ENCODE measurements at places on chromosomes 2 and 18. TPM values are rescaled to one million over a fixed set of nuclear protein-coding genes. Genes with fewer than 3 reads are reported as not detected.

ASB18 gene
- not detected for polyA plus RNA-seq

GRCh38 chr2:172374318-172375240 lies 52.8 kb upstream of the ITGA6 start:
- DNase-seq = no peak

DNA sequence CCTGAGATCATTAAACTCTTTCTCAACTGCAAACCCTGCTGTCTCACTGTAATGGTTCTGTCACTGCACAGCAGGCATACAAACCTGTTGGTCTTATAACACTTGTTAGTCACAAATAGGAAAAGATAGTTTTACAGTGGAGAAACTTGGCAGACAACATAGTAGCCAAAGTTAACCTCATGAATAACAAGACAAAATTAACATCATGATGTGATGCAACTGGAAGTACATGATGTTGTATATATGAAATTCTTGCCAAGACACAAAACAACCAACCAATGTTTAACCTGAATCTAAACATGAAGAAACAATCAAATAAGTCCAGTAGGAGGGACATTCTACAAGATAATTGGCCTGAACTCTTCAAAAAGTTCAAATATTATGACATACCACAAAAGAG lies 189.3 kb downstream of the RNF152 start:
- no peak for DNase-seq

DNA sequence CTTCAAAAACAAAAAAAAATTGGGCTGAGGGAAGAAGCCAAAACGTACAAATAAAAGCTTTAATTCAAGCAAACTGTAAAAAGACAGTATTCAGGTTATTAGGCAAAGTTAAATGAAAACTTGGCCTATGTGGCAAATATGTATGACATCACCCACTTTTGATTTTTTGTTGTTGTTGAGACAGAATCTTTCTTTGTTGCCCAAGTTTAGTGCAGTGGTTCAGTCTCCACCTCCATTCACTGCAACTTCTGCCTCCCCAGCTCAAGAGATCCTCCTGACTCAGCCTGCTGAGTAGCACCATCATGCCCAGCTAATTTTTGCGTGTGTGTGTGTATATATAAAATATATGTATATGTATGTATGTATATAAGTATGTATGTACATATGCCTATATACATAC lies 440.4 kb upstream of the NRXN1 start:
- no peak for DNase-seq

GRCh38 chr2:224520064-224520463 lies 65.1 kb downstream of the CUL3 start:
- DNase-seq = no peak

GRCh38 chr2:160667811-160668210 lies 174.2 kb upstream of the RBMS1 start:
- no peak for DNase-seq

GRCh38 chr18:37403100-37403781 lies 162.4 kb downstream of the CELF4 start:
- DNase-seq = no peak

GRCh38 chr18:34222307-34223163 lies 2.2 kb downstream of the NOL4 start:
- no peak for DNase-seq

DNA sequence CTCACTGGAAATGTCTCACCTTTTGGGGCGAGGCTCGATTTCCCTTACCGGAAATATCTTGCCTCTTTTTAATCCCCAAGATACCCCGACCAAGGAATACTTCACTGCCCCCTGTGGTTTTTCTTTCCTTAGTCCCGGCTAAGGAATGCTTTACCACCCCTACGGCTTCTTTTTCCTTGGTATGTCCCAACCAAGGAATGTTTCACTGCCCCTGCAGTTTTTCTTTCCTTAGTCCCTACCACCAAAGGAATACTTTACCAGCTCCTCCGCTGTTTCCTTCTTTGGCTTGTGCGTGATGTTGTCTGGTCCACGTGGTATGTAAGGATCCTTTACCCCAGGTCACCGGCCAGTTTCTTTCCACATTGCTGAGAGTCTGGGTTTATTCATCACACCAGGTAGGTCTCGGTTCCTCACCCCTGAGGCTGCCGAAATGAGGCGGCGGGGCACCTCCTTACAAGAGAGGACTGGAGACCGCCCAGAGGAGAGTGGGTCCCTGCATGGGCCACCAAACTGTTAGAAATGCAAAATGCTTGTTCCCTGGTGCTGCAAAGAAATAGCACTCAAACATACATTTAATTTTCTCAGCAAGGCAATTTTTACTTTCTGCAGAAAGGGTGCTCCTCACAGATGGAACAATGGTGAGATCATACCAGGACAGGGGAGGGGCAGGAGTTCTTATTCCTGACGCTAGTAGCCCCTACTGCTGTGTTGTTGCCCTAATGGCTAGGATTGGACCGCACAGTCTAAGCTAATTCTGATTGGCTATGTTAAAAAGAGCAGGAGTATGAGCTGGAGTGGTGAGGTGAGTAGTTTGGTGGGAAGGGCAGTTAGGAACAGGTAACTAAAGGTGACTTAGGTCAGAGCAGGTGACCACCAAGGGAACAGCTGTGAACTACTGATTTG lies 33.4 kb upstream of the CLASP1 start:
- DNase-seq = no peak

GRCh38 chr2:82852787-82853186 lies 1606.3 kb downstream of the SUCLG1 start:
- DNase-seq = no peak

MAT2A gene
- polyA plus RNA-seq = 242 TPM

DNA sequence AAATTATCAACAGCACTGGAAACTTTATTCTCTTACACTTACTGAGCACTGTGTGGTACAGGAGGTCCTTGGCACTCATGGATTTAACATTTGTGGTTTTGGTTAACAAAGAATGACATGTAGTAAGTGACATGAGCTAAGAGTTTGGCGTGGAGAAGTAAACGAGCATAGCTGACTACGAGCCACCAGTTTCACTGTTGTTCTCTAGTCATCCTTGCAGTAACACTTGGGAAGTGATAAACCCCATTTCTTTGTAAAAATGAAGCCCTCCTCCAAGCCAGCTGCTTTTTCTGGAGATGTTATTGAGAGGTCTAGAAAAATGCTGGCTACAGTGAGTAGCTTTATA lies 32.7 kb downstream of the QPCT start:
- DNase-seq = no peak

KLHL30 gene
- 0.95 TPM for polyA plus RNA-seq

SGPP2 gene
- polyA plus RNA-seq = 1.9 TPM

DUSP19 gene
- 2.9 TPM for polyA plus RNA-seq

DAW1 gene
- polyA plus RNA-seq = not detected

CARF gene
- polyA plus RNA-seq = 5.0 TPM

Measured in urinary bladder (tissue), 4 donors.